M059J (cell line): ENCODE measurements at places on chromosomes 1 and 21.

- peak; percentile 66 for DNase-seq
Observed at GRCh38 chr1:167533851-167534300, 15.5 kb upstream of the CD247 start.

DNA sequence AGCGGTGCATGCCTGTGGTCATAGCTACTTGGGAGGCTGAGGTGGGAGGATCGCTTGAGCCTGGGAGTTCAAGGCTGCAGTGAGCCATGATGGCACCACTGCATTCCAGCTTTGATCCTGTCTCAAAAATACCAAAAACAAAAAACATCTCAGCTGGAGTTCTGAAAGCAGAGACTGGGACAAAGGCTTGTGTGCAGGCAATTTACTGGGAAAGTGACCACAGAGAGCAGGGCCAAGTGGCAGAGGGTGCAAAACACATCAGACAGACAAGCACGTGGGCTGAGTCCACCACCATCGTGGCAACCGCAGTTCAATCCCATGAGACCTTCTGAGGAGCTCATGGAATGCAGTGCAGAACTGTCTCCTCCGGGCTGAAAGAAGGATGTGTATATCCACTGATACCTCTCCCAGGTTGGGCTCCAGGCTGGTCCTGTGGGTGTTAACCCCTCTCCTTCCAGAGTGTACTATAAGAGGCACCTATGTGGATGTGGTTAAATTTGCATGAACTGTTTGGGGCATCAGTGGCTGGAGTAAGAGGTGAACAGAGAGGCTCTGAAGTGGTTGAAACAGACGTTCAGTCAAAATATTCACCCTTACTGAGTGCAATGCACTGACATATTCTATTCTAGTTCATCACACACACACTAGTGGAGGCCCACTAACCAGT is 10.8 kb downstream of the PIGP start:
- peak; percentile 17 for DNase-seq

- DNase-seq = peak; percentile 29
Observed at GRCh38 chr1:207088161-207088560, 499 bp upstream of the C4BPB start.

DNA sequence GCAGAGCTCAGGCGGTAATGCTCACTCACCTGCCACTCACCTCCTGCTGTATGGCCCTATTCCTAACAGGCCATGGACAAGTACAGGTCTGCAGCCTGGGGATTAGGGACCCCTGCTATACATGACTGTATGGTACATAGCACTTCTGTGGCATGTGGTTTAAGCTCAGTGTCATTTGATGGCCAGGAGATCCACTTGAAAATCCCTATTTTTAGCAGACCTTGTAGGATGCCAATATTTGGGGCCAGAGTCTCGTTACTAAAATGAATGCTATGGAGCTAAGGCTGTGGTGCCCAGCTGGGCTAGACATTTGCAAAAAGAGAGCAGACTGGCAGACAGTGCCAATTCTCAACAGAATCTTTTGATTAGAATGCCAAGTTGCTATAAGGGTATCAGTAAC is 1.7 kb upstream of the ANGPTL7 start:
- no peak for DNase-seq

GRCh38 chr21:44948426-44949120 is 8.7 kb downstream of the SLX9 start:
- no peak for DNase-seq

DNA sequence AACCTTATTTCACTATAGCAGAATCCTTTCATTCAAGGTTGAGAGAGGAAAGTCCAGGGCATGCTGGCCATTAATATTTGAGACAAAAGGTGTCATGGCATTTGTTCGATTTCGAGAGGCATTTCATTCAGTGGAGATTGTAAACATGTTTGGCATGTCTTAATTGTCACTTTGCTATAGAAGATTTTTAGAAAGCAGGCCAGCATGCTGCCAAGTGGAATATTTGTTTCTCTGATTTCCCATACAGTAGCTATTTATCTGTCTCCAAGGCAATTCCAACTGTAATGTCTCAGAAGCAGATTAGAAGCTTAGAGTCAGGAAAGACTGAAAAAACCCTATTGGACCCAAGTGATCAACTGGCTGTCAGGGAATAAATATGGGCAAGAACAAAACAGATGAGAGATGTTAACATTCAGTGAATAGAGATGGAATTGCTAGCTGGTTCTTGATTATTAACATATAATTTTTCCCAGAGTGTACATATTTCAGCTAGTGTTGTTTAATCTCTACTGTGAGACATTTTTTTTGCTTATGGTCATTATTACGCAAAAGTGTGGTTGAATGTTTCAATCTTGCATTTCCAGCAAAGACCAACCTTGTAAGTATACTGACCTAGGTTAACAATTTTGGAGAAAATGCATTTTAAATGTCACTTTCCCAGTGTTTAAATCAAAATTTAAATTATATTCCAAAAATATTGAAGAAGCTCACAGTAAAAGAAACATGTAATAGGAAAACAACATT is 174.6 kb downstream of the KCNK2 start:
- no peak for DNase-seq

- DNase-seq = no peak
Observed at GRCh38 chr1:65176056-65176450, 28.1 kb downstream of the AK4 start.

DNA sequence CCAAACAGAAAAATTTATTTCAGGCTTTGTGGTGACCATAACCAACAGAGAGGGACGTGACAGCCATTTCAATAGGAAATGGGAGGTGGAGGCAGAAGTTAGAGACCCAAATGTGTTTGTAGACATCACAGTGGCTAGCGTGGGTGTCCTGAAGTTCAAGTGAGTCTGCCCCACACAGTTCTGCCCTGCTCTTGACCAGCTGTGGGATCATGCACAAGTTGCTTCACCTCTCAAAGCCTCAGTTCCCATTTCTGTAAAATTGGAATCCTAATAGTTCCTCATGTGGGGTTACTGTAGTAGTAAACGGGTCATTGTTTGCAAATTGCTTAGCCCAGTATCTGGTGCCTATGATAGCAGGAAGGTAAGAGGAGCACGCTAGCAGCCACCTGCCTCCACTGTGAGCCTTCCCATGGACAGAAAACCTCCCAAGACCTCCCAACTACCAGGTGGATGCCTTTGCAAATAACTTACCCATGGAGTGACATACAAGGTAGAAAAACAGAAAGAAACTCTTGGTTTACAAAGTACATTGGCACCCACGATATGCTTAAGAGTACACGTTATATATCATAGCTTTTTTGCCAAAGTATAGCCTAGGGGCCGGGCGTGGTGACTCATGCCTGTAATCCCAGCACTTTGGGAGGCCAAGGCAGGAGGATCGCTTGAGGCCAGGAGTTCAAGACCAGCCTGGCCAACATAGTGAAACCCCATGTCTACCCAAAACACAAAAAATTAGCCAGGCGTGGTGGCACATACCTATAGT is 29.1 kb downstream of the FHAD1 start:
- no peak for DNase-seq
